CD4-positive, alpha-beta T cell treated with Interleukin-6 for 4 hours (primary cell): ENCODE measurements at places on chromosomes 4 and X.

DNA sequence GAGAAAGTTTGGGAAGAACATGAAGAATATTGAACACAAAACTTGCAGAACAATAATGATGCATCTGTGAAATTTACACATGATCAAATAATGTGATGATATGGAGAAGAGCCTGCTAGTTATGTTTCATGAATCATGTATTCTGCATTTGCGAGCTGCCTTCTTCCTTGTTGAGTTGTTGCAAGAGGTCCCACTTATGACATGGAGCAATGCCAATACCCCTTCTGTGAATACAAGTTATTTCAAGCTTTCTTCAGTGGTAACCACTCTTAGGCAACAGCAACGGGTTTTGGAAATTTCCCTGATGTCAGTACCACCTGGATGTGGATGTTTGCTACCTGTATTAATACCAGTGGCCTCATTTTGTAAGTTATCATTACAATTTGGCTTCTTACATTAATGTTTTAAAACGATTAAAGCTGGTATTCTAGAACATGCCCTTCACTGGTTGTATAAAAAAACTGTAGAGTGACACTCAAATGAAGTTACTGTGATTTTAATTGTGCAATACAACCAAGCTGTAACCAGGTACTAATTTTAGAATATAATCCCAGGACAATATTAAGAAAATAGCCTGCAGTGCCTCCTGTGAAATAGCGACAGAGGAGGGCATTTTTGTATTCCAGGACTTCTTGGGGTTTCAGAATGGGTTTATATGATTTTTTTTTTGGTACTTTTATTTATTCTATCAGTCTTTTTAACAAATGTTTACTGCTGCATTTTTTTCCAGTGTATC is 25.3 kb downstream of the IQCM start:
- no peak for DNase-seq

DNA sequence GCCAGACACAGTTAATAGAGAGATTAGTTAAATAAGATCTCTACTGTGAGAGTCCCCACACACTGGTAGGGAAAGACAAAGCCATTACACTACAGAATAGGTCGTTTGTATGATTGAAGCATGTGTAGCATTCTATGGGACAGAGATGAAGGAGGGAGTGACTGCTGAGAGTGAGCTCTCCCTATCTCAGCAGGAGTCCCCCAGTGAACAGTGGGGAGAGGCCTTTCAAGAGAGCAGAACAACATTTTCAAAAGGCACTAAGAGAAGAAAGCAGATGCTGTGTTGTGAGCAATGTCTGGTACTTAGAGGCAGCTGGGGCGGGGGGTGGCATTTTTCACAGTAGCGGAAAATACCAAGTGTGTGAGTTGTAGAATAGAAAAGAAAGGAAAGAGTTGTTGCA is 413.6 kb downstream of the AFF2 start:
- no peak for DNase-seq

GRCh38 chr4:108714880-108715279 is 48.0 kb downstream of the ETNPPL start:
- no peak for DNase-seq

DNA sequence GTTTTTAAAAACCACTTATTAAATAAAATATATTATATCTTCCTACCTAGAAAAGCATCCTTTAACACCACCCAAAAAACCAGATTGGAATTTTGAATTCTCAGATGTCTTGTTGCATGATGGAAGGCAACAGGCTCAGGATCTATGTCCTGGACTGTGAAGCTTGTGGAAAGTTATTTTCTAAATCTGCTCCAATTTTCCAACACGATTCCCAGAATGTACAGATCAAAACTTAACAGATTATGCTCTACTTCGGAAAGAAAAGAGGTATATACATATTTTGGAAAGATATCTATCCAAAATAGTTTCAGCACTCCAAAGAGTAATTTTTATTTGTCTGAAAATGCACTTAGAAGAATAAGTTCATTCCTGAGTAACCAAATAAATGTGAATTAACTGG is 291.7 kb upstream of the EMCN start:
- DNase-seq = no peak

GRCh38 chrX:40079572-40079971 is 18.2 kb downstream of the BCOR start:
- DNase-seq = no peak

GRCh38 chr4:107066621-107067020 is 30.5 kb upstream of the DKK2 start:
- no peak for DNase-seq

GRCh38 chr4:111641813-111642579 is 503.3 kb upstream of the FAM241A start:
- DNase-seq = no peak

DNA sequence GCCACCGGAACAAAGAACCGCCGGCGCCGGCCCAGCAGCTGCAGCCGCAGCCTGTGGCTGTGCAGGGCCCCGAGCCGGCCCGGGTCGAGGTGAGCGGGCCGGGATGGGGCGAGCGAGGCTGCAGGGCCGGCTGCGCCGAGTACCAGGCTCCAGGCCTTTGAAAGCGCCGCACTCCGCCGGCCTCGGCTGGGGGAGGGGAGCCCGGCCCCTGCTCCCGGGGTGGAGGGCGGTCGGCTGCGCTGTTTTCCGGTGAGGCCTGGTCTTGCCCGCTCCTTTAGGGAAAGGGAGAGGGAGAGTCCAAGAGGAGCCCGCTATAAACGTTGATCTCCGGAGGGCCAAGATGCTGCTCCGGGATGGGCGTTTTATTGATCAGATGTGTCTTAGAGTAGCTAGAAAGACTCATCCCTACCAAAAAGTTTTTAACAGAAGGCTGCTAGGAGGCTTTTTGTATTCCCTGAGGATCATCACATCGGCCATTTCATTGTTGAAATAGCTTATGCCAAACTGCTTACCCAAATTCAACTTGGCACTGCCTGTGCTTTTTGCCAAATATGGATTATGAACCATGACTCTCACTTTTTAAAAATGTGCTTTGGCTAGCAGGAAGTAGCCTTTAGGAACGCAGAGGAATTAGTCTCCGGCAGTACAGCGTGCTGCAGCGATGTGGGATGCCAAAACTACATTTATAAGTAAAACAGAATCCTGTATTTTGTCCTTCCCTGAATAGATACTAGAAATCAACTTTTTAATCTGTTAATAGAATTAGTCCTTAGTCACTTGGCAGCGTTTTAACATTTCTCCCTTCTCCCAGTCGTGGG is 760 bp downstream of the TMEM165 start:
- DNase-seq = peak; percentile 30

GRCh38 chr4:169243825-169244609 is 26.7 kb downstream of the SH3RF1 start:
- no peak for DNase-seq

DNA sequence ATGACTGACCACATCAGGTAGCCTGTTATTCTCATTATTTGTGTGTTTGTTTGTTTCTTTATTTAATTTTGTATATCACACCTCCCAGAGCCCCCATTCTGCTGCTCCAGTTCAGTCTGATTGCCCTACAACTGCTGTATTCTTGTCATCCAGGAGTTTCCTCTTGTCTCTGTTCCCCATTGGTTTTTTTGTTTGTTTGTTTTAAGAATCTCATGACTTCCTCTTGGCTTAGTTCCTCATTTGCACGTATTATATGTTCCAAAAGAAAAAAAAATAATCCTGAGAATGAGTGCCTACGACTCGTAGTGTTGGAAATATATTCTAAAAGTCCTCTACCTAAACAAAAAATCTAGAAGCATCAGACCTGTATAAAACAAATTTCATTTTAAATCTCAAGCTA is 142.3 kb upstream of the SLIT2 start:
- DNase-seq = no peak

DNA sequence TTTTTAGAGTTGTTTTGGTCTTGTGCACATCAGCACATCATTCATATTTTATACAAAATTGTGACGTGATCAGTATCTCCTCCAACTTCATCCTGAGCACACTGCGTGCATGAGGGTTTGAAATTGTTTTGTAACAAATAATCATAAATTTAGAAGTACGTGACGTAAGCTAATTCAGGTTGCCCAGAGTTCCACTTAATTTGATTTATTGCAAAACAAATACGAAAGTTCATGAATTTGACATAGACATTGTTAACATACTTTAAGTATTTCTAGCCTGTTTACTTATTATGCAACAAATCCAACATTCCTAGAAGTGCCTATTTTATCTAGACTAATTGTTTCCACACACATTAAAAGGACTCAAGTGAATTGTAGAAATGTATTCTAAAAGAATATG is 48.3 kb downstream of the MAP7D3 start:
- no peak for DNase-seq

- DNase-seq = no peak
Measured at GRCh38 chr4:53786632-53787031, 195.3 kb upstream of the LNX1 start.

DNA sequence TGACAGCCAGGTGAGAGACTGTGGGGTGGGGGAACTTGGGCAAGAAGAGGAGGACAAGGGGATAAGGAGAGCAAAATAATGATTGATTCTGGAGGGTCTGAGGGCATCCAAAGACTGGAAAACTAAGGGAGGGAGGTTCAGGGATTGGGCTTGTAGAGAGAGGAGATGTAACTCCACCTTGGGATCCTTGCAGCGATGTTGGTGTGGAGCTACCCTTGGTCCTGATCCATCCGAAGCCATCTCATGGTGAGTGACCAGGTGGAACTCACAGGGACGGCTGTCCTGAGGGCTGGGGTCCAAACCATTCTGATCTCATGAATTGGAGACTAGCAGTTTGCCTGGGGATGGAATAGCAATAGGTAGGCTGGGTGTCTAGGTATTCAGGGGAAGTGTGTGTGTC is 1.4 kb upstream of the RAB41 start:
- no peak for DNase-seq

GRCh38 chr4:161133586-161134276 is 1030.1 kb downstream of the FSTL5 start:
- no peak for DNase-seq

- DNase-seq = no peak
Measured at GRCh38 chrX:10288373-10288975, 131.7 kb downstream of the CLCN4 start.

DNA sequence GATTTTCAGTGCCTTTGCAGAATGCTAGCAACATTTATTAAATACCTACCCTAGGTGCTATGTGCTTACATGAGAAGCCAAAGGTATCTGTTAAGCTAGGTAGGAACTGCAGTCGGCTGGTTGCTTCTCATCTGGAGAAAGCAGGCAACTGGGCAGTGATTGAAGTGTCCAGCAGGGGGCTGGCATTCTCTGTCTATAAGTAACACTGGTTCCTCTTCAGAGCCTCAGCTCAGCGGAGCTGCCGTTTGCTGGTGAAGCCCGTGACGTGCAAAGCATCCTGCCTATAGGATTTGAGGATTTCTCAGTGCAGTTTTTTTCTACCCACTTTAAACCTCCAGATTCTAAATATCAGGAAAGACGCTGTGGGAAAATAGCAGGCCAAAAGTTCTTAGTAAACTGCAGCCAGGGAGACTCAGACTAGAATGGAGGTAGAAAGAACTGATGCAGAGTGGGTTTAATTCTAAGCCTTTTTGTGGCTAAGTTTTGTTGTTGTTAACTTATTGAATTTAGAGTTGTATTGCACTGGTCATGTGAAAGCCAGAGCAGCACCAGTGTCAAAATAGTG is at the start of gene GRPR:
GRPR (plus strand) TSS at position 344 of the 565 bp plus-strand sequence. CDS start 389 bp downstream, outside the sequence.
- DNase-seq = peak; percentile 61

DNA sequence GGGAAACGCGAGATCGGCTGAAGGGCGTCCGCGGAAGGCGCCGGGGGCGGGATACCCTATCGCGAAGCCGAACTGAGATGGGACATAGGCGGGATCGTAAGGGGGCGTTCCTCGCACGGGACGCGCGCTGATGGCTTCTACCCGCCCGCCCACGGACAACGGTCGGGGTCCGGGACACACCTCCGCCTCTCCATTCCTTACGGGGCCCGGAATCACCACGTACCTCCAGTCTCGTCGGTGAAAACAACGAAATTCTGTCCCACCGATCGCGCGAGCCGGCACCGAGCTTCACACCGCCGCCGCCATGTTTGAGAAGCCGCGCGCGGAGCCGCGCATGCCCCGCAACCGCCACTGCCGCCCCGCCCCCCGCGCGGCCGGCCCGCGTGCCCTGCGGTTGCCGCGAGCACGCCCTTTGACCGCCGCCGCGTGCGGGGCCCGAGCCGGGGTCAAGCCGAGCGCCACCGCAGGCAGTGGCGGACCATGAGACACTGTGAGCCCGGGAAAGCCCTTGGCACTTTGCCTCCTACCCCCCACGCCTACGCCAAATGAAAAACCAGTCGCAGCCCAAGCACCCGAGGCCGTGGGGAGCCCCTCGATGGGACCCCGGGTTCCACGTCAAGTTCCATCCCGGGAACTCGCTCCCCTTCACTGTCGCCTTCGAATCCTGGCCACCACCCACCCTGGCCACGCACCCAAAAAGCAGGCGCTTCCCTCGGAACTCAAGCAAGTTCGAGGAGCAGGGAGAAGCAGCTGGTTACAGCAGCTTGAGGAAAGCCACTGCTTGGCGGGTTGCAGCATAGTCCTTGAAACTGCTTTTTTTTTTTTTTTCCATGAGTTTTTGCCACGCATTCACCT is at the start of gene SCML2:
SCML2 (minus strand) TSS at position 320 of the 855 bp plus-strand sequence. CDS start 20,617 bp downstream, outside the sequence.
- peak; percentile 36 for DNase-seq

GRCh38 chr4:89279385-89279784 is 28.2 kb downstream of the GPRIN3 start:
- DNase-seq = no peak

DNA sequence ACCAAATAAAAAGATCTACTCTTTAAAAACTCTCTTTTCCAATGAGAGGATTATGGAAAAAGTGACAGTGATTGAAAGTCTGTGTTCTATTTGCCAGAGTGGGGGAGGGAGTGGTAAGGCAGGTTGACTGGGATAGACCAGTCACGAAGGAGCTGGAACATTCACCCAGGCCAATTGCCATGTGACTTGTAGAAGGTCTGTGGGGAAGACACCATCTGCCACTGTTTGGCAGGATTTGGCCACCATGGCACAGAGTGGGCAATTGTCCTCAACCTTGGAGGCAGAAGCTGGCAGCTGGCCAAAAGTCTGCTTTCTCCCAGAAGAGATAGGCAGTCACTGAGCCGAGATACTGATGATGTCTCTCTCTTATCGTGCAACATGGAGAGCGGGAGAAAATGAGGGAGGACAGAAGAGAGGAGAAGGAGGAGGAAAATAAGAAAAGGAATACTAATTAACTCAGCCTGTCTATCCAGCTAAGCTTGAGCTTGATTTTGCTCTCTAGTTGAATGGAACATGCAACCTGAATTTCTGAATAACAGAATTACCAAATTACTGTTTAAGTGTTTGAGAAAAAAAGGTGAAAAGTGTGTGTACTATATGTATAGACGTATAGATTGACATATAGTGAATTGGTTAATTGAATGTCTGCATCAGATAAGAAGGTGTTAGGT is 267.1 kb downstream of the ARHGAP24 start:
- no peak for DNase-seq

DNA sequence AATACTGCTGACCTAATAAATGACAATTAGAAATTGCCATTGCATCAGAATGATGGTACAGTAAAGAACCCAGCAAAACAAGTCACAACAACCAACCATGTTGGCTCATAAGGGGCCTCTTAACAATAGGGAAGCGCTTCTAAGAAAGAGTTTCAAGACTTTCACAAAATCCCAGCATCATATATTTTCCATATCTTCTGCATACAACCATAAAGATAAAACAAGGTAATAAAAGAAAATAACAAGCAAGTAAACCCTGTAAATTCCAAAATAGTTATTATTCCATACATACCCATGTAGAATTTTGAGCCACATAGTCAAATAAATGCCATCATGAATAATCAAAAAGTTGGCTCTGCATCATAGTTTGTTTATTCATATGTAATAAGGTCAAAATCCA is 8.2 kb downstream of the SLC10A7 start:
- no peak for DNase-seq
